Activated naive CD4-positive, alpha-beta T cell treated with anti-CD3 and anti-CD28 coated beads, Interleukin-2, amount 10 ng/mL, durations not matched to agents 7 days and 5 days (primary cell): ENCODE measurements at places on chromosomes 5 and 9.

DNA sequence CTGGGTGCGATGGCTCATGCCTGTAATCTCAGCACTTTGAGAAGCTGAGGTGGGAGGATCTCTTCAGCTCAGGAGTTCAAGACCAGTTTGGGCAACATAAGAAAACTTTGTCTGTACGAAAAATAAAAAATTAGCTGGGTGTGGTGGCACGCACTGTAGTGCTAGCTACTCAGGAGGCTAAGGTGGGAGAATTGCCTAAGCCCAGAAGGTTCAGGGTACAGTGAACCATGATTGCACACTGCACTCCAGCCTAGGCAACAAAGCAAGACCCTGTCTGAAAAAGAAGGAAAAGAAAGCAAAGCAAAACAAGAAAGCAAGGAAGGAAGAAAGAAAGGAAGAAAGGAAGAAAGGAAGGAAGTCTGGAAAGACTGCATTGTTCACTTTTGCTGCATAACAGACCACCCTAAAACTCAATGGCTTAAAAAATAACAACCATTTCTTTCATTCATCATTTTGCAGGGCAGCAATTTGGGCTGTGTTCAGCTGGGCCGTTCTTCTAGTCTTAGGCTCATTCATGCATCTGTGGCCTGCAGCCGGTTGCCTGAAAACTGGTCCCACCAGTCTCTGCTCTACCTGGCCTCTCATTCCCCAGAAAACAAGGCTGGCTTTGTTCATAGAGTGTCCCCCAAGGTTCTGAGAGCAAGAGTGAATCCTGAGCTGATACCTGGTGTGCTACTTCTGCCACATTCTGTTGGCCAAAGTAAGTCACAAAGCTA, 82.4 kb upstream of the MIER3 start:
- no peak for DNase-seq

GRCh38 chr5:56838409-56839039, 23.2 kb downstream of the MAP3K1 start:
- DNase-seq = no peak

DNA sequence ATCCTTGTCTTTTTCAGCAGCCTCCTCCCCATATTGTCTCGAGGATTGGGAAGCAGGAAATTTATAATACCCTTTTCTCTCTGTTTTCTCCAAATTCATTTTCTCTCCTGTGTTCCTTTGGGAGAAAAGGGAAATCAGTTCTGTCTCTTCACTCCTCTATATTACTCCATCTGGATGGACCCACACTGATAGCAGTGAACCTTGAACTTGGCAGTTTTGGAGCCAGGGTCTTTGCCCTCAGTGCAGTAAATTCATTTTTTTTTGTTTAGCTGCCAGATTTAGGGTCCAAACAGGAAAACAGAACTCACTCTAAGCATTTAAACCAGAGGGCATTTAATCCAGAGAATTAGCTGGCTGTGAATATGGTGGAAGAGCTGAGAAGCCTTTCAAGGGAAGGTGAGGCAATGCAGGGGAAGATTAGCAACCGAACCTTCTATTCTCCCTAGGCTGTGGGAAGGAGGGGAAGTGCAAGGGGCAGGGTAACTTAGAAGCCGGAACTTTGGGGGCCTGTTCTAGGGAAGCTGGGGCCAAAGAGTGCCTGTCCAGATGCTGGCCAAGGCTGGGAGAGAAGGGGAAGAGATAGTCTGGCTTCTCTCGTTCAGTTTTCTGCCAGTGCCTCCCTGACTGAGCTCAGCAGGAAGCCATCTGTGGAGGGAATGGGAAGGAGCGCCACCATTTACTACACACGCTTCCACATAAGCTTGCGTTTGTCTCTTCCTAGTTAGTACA, 16.3 kb upstream of the NPR2 start:
- no peak for DNase-seq

DNA sequence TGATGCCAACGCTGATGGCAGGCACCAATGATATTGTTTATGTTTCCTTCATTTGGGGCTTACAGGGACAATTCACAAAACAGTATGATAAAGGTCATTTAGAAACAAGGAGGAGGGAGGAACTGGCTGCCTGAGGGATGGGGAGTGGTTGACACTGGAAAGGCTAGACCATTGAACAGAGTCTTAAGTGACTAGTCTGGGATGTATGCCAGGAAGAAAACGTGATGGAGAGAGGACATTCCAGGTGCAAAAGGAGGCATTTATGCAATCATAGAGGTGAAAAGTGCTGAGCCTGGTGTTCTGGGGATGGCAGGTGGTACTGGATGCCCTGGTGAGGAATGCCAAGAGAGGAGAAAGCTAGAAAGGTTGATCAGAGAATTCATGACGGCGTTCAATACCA, 153.4 kb downstream of the ZNF462 start:
- DNase-seq = no peak

GRCh38 chr9:21856301-21857094, 54.1 kb downstream of the MTAP start:
- no peak for DNase-seq

DNA sequence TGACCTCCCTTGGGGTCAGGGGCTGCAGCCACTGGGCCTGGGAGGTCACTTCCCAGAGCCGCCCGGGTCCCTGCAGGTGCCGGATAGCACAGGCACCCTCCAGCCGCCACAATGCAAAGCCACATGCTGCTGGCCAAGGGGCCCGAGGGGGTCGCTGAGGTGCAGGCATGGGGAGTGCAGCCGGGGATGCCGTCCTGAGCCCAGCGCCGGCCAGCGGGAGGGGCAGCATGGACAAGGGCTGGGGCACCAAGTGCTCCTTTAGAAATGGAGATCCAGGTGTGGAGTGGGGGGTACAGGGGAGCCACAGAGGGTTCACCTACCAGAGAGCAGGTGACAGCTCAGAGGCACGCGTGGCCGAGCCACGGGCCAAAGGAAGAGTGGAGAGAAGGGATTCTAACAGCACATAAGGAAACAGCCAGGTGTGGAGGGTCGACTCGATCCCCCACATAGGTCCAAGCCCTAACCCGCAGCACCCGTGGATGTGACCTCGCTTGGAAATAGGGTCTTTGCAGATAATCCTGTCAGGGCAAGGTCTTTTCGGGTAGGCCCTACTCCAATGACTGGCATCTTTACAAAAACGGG, 24.7 kb downstream of the ZDHHC11B start:
- no peak for DNase-seq

GRCh38 chr5:30001826-30002225, 1191.7 kb upstream of the CDH6 start:
- DNase-seq = no peak

DNA sequence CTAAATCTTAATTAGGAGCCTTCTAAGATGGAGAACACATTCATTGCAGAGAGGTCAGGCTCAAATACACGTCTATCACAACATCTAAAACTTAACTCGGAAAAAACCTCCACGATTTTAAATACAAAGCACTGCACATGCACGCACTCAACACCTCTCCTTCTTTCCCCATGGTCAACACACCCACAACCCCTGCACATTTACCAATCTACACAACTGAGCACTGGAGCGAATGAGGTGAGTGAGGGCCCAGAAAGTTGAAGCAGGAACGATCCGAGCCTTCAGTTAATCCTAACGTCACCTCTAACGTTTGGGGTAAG, 278 bp upstream of the NIPSNAP3A start:
- DNase-seq = no peak

DNA sequence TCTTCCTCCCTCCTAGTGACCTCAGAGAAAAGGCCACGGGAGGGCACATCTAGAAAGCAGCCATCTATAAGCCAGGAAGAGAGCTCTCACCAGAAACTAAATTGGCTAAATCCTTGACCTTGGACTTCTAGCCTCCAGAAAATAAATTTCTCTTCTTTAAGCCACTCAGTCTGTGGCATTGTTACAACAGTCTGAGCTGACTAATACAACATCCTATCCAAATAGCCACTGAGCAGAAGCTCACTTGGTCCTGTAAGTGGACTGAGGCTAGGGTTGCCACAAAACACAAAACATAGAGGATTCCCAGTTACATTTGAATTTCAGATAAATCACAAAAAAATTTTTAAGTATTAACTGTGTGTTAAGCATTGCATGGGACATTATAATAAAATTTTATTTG, 383.4 kb downstream of the MLLT3 start:
- DNase-seq = no peak

DNA sequence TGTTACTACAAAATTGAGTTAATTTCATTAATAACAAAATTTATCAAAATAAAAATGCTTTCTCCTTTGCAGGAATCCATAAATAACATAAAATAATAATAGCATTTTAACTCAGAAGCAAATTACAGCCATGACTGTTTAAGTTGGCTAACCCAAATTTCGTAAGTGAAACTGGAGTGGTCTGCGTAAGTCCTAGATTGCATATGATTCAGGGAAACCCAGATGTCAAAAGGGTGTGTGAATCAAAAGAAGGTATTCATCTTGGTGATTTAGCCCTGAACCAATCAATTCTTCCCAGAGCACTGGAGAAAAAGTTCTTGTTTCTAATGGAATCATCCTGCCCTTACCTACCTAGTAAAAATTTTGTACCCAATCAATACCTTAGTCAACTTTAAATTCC, 547.6 kb downstream of the RAB3C start:
- no peak for DNase-seq

DNA sequence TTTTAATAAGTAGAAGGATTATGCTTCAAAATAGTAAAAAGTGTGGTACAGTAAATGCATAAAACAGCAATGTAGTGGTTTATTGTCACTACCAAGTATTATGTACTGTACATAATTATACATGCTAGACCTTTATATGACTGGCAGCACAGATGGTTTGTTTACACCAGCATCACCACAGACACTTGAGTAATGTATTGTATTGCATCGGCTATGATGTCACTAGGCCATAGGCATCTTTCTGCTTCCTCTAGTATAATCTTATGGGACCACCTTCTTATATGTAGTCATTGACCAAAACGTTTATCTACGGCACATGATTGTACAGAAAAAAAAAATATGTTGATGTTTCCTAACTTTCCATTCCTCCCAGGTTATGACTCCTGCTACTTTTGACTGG, 31.9 kb upstream of the SSBP2 start:
- DNase-seq = no peak

GRCh38 chr5:180591311-180591887, at the start of gene SCGB3A1:
SCGB3A1 (minus strand) TSS chr5:180591499; CDS start chr5:180591462, 37 bp downstream.
- DNase-seq = peak; percentile 13

DNA sequence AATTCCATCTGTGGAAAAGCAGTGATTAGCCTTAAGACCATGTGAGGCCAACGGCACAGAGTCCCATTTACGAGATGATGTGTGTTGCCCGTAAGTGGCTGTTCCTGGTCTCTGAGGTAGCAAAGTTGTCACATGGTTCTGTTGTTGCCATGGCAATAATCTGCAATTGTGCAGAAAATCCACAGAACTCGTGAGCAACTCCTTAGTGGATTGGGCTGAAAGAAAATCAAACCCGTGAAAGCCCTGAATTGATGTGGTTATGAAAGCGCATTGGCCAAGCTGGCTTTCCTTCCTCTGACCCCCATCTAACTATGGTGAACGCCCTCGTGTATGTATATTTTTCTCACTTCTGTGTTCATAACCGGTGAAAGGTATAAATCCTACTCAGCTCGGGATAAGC, 614.7 kb downstream of the EBF1 start:
- no peak for DNase-seq

DNA sequence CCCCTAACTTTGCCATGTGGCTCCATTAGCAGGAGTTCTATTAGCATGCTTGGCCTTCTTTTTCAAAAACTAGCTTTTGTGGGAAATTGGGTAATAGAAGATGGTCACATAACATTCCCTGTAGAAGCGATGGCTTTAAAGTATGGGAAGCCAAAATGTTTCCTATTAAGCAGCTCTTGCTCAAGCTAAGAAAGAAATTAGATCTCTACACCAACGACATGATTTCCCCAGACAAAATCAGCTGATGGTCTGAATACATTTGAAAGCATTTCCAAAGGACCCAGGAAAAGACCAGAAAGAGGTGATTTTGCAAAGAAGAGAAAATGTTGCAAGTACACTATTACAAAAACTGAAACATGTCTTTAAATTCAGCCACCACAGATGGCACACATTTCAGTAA, 4.8 kb upstream of the NFIL3 start:
- DNase-seq = no peak

GRCh38 chr5:143262393-143263174, 140.9 kb downstream of the NR3C1 start:
- DNase-seq = no peak

DNA sequence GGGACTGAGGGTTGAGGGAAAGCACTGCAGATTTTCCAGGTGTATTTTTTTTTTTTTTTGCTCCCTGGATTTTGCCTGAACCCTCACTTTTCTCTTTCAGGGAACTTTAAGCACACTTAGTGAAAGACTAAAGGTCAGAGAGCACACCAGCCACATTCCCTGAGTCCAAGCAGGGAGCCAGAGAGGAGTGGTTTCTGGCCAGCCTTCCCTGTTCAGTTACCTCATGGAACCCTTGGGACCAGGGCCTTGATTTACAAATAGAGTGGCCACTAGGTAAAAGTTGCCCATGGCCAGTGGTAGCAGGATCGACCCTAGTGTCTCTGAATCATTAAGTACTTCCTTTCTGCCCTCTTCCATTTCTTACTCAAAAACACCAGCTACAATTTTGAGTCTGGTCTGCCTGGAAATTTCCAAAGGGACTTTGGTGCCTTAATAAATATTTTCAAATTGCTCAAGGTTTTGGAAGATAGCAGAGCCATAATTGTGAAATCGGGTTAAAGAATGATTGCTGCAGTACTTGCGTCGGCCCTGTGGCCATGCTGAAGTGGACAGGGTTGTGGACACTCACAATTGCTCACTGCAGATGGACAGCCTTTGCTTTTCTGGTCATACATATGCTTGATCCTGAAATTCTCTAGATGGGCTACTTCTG, 14.5 kb downstream of the PALM2AKAP2 start:
- DNase-seq = no peak

GRCh38 chr5:4095918-4096630, 500.4 kb downstream of the IRX1 start:
- no peak for DNase-seq

DNA sequence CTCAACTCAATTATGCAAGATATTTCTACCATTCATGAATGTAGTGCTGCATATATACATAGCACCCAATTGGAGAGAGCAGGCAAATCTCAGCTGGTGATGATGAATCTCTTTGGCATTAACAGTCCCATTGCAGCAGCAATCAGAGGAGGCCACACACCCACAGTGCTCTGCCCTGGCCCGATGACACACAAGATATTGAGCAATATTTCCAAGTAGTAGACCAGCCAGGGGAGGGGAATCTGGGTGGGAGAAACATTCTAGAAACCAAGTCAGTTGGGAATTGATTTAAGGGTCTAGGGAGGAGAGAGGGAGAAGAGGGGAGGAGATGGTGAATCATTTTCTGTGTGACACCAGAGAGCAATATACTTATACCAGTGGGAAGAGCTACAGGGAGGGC, 14.9 kb upstream of the C5orf63 start:
- no peak for DNase-seq

GRCh38 chr9:95118596-95118995, 198.9 kb downstream of the FANCC start:
- no peak for DNase-seq

DNA sequence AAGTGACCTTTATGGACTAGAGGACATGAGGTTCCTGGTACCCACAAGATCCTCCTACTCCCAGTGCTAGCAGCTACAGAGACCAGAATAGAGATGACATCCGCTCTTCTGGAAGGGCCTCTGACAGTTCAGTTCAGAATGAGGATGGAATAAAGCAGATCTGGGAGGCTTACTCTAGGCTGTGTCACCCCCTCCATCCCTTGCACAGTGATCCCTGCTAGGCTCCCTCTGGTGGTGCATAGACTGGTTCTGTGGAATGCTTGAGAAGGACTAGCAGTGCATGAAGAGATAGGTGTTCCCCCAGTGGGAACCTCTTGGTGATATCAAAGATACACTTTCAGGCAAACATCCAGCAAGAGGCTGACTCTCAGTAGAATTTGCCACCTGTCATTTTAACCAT, 83.0 kb downstream of the NPR3 start:
- DNase-seq = no peak
